NCI-H1694 treated with DMSO at 0.1 percent for 48 hours (cell line): ENCODE measurements at places on chromosomes 3 and 15.

GRCh38 chr15:60762638-60763037 lies 283.7 kb upstream of the ICE2 start:
- no peak for DNase-seq

- DNase-seq, result no peak
Observed at GRCh38 chr3:151178208-151178845, 24.7 kb downstream of the GPR171 start.

GRCh38 chr15:101635944-101636727 lies 16.0 kb downstream of the TM2D3 start:
- DNase-seq, result no peak

DNA sequence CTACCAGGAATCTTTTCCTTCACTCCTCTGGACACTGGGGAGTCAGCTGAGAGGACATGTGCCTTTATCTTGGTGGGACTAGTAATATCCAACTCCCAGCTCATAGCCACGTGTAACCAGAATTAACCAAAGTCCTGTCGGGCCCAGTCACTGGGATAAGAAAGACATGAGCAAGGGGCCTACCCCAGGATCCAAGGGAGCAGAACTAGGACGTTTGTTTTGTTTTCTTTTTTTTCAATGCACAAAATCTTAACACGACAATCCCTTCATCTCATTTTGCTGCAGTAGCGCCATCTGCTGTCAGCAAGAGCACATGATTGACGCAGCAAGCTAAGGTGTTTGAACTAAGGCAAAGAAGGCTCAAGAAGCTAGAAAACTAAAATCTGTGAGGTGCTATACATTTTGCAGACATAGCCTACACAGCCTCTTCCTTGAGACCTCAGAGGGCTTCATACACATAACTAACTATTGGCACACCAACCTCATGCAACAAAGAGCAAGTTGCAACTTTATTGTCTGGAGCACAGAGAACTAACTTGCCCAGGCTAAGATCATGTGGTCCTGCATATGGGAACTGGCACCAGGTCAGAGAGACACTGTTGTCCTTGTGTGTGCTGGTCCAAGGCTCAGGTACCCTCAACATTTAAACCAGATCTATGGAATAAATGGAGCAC lies 43.6 kb downstream of the RLBP1 start:
- DNase-seq, result peak; percentile 48

DNA sequence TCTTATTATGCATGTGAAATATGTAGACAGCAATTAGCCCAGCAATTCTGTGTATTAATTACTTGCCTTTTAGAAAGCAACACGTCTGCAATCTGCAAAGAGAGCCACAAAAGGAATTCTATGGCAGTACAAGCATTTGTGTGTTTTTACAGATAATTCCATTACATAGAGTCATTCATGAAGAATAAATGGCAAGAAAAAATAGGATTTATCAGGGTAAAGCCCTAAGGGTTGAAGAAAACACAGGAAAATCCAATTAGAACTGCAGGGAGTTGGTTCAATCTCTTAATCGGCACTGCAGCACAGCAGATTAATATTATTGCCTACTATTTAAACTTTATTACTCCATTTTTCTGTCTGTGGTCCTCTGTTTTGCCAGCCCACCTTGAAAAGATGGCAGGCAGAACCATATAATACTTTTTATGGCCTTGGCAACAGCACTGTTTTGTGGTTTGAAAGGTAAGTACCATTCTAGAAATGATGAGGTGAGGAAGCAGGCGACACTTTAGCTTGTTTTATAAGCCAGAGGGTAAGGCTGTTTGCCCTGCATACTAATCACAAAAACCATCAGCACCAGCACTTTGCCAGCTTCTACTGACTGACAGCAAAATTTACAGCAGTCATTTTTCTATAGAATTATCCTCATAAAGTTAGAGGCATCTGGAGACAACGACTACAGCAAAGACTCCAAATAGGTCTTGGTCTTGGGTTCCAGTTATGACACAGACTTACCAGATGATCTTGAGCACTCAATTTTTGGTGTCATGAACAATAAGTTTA lies 638.2 kb upstream of the NAALADL2 start:
- DNase-seq, result no peak
